Activated effector memory CD4-positive, alpha-beta T cell treated with anti-CD3 and anti-CD28 coated beads, Interleukin-2, amount 50 U/mL, for 16 hours (primary cell): ENCODE measurements at places on chromosomes 6 and 20.

- no peak for DNase-seq
Measured at GRCh38 chr6:30507849-30508827, 18.8 kb downstream of the HLA-E start.

- no peak for DNase-seq
Measured at GRCh38 chr20:58978351-58979190, 2.5 kb upstream of the NELFCD start.

DNA sequence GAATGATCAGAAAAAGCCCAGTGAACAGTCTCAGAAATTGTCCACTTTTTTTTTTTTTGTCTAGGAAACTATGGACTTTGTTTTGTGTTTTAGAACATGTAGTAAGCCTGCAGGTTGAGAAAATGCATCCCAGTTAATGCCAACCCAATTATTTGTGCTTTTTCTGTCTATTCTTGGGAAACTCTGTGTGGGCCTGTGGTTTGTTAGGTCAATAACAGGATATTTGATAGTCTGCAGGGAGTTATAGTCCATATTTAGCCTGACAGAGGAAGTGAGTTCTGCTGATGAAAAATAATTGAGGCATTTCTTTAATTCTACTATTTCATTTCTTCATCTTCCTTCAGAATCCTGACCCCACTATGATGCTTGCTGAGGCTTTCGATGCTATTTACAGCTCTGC, 154.0 kb upstream of the LAMP5 start:
- no peak for DNase-seq

GRCh38 chr6:4402477-4402976, 267.2 kb upstream of the ECI2 start:
- no peak for DNase-seq

DNA sequence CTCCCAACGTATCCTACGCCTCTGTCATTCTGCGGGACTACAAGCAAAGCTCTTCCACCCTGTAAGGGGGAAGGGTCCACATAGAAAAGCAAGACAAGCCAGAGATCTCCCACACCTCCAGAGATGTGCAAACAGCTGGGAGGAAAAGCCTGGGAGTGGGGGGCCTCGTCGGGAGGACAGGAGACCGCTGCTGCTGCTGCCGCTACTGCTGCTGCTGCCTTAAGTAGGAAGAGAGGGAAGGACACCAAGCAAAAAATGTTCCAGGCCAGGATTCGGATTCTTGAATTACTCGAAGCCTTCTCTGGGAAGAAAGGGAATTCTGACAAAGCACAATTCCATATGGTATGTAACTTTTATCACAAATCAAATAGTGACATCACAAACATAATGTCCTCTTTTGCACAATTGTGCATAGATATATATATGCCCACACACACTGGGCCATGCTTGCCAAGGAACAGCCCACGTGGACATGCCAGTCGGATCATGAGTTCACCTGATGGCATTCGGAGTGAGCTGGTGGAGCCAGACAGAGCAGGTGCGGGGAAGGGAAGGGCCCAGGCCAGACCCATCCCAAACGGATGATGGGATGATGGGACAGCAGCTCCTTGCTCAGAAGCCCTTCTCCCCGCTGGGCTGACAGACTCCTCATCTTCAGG, 108.8 kb upstream of the RAB32 start:
- no peak for DNase-seq

DNA sequence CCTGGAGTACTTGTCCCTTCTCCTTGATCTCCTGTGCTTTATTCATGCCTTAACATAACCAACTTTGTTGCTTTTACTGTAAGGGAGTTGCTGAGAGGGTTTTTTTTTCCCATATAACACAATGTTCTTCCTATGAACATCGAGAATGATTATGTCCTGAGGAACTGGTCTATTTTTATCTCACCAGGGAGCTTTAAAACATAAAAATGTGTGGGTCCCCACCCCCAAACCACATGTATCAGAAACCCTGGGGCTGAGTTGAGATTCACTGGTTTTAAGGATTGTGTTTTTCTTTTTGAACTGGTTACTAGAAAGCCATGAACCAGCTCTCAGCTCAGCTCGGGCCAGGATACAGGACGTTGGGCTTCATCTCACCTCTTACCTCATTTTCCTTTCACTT, 118.5 kb upstream of the JAG1 start:
- DNase-seq = no peak

GRCh38 chr20:41167481-41168253, 30.3 kb downstream of the PLCG1 start:
- peak; percentile 39 for DNase-seq

- peak; percentile 80 for DNase-seq
Measured at GRCh38 chr6:13710552-13711323, 897 bp downstream of the RANBP9 start.

GRCh38 chr20:11936157-11936556, 18.5 kb downstream of the BTBD3 start:
- DNase-seq = no peak

DNA sequence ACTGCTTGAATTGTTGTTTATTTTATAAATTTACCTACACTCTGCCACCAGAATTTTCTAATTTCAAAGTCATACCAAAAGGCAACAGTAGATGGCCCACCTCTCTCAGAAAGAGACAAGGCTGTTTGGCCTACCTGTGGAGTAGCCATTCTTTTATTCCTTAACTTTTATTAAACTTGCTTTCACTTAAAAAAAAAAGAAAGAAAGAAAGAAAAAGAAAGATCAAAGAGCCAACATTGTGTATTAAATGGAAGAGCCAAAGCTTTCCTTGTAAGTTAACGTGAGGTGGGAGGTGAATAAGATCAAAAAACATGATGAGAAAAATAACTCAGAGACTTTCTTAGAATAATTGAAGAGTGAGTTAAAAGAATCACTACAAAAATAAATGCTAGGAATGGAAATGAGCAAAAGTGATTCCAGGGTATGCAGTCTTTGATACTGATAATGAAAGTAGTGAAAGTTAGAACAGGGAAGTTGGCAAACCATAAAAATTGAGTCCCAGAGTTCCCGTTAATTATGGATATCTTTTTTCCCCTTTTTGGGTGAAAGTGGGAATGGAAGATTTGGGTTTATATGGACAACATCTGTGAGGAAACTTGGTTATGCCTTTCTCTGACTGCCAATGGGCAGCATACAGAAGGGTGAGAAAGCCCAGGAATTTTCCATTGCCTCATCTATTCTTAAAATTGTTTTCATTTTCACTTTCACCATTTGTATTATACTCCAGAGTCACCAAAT, 35.9 kb upstream of the MYB start:
- DNase-seq = no peak

DNA sequence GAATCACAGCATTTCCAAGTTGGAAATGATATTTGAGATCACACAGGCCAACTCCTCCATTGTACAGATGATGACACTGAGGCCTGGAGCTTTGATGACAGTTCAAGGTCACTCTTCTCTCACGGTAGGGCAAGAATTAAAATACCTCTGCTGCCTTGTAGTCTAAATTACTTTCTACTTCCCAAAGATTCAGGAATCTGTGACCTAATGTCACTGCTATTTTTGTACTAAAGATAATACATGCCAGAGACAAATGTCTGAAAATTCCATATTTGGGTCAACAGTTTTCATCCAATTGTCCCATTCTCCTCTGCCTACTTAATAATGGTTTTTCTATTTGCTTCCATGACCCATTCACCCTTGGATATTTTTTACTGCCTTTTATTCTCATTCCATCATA, 160.0 kb downstream of the SOD2 start:
- DNase-seq = no peak

DNA sequence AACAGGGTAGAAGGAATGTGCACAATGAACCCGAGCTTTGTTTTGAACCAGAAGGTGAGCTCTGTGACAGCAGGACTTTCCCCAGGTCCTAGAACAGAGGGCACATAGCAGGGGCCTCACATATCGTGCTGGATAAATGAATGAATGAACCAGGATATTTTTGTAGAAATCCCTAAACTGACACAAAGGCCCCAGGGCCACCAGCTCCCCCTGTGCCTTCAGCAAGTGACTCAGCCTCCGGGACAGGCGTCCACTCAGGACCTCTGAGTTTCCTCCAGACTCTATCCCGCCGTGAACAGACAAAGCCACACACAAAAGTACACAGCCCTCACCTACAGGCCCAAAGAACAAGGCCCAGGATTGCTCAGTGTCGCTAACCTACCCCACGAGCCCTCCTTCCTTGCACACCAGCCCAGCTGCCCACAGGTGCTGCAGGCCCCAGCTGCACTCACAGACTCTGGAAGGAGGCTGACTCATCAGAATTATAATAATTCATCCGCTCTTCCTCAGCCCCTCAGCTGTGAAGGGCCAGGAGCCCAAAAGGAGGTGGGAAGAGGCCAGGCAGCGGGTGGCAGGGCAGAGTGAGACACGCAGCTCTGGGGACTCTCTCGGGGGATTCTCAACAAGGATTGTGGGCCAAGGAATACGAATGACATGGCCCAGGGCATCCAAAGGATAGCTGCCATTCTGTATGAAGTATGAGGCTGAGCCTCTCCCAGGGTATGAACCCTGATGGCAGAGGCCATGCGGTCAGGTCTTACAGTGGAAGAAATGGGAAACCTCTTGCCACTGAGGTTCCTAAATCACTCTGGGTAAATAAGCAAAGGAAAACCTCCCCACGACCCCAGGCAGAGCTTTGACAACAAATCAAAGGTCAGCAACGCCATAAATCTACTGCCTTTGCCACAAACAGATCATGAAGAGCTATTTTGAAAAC, 40.9 kb downstream of the SUMO4 start:
- no peak for DNase-seq

DNA sequence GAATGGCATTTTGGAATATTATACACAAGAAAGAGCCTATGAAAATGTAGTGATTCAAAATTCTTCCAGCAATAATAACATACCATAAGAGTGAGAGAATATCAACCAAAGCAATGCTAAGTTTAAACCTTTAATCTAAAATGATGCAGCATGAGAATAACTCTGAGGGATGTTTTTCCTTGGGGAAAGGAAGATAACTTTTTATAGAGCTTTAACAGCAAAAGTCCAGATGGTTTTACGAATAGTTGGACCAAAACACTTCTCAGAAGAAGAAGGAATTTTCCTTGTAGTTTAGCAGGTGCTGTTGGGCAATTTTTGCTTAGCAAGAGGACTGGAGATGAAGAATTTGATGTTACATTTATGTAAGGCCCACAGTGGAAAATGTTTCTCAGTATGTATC, 1503.2 kb downstream of the HACE1 start:
- DNase-seq = no peak

DNA sequence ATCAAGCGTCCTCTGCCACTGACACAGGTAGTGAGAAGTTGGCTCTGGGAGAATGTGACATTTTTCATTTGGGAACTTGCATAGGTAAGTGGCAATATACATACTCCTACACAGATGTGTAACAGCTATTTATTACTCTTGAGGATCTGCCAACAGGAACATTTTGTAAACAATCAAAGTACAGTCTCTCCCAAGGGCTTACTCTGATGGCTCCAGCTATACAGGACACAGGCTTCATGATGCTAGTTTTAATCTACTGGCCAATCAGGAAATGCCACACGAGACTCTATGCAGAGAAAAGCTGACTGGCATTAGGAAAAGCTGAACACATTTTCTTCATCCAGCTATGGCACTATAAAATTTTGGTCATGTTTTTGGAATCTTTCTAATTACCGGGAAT, 57.8 kb downstream of the POPDC3 start:
- no peak for DNase-seq

DNA sequence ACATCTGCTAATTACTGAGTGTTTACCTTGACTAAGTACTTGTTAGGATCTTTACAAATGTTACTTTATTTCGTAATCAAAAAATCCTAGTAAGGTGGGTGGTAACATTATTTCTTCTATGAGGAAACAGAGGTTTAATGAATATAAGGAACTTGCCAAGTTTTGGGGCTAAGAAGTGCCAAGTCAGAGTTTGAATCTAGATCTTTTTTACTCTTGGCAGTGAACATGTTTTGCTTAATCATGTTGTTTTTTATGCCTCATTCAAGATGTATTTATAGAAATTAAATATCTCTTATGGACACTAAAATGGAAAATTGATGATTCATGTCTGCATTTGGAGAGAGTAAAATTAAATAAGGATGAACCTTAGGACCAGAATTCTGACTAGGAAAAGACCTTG, 393.7 kb downstream of the UTRN start:
- no peak for DNase-seq

GRCh38 chr6:143068001-143068400, 7.3 kb downstream of the AIG1 start:
- no peak for DNase-seq

GRCh38 chr20:45325371-45325770, 17.3 kb upstream of the MATN4 start:
- no peak for DNase-seq

DNA sequence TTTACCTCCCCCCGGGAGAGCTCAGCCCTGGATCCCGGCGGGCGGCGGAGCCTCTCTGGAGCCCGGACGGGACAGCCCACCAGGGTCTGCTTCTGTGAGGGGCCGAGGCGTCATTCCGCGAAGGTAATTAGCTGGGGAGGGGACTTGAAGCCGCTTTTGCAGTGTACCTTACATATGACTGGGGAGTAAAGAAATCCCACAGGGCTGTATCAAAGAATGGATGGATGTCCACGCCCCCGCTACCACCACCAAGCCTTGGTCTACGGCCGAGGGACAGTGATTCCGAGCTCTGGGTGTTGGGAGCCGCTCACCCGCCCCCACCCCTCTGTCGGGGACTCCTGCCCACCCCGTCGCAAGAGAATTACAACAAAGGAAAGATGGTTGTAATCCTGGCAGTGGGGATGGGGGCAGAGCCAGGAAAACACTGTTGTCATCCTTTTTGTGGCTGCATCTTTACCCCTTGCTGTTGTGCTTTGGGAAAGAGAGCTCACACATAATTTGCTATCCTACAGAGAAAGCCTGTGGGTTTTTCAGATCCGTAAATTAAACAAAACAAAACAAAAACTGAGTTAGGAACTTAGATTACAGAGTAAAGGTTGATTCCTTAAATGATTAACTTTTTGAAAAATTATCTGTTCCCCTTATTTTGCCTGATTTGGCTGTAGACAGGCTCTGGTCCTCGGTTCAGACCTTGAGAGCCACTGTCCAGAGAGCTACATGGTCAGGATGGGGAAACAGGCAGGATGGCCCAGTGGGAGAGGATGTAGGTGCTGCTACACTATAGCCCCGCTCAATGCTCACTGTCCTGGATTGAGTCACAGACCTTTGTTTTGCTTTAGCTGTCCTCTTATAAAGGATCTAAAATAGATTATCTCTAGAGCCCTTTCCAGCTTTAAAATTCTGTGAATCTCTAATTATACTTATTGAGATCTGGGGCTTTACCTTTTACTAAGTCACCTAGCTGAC, 997 bp upstream of the FBXO30 start:
- no peak for DNase-seq
